ENCODE measurements at places on chromosomes 5 and 9.

DNA sequence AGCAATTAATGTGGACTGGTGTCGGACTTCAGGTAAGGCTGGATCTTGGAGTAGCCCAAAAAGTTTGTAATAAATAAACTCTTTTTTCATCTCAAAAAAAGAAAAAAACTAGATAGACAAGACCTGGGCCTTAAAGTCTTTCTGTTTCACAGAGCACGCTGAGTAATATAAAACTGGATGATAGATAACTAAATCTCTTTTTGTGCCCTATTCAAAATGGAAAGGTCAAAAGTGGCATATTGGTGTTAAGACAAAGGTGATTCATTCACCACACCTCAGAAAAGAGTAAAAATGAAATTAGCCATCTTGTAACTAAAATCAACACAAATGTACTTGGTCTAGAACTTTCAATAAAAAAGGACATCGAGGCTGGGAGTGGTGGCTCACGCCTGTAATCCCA, 30.3 kb upstream of the RFK start:
- DNase-seq = no peak

DNA sequence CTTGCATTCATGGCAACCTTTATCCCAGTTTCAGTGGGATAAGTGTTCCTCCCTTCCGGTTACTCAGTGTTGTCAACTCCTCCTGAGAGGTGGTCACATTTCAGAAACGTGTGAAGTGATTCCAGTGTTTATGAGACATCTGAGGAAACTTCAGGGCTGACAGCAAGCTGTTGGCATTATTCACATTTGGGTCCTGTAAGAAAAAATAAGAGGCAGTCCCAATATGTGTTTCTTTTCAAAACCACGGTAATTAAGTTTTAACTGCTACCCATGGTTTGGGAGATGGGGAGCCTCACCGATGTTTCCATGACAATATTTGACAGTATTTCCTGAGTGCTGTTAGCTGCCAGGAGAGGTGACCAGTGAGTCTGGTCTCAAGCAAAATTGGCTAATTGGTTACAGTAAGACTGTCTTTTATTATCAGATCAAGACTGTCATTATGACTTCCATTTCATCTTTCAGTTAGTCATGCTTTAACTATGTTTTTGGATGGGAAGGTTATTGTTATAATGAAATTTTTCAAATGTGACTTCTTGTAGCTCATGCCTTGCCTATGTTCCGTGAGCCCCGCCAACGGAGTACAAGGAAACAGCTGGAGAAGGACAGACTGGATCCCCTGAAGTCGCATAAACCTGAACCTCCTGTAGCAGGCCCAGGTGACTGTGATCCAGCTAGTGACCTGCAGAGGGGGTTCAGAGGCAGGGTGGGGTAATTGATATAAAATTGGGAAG, 115.3 kb downstream of the GDNF start:
- no peak for DNase-seq

DNA sequence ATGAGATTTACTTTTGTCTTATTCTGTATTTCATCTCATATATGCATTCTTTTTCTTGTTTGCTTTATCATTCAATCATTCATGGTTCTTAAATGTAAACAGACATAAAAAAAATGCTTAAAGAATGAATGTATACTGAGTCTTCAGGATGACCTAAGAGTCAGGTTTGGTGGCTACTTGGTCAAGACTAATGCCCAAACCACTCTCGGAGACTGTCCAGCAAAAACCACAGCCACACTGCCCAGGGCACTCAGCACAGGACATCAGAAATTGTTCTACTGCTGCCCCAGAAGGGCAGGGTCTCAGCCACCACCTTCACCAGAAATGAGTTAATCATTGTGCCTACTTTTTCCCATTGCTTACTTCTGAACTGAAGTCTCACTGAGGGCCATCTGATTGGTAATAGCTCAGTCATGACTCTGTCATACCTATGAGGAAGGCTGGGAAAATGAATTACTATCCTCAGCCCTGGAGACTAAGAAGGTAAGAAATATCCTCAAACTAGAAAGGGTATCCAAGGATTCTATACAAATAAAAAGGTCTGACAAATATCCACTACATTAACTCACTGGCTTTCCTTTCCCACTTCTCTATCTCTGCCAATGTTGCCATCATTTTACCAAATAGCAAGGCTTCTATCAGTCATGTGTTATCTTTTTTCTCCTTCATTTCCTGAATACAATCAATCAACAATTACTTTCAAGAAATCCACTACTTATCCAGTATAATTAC, 236.1 kb downstream of the CETN3 start:
- no peak for DNase-seq

- no peak for DNase-seq
Measured at GRCh38 chr5:64869419-64869818, 100.7 kb downstream of the CWC27 start.

DNA sequence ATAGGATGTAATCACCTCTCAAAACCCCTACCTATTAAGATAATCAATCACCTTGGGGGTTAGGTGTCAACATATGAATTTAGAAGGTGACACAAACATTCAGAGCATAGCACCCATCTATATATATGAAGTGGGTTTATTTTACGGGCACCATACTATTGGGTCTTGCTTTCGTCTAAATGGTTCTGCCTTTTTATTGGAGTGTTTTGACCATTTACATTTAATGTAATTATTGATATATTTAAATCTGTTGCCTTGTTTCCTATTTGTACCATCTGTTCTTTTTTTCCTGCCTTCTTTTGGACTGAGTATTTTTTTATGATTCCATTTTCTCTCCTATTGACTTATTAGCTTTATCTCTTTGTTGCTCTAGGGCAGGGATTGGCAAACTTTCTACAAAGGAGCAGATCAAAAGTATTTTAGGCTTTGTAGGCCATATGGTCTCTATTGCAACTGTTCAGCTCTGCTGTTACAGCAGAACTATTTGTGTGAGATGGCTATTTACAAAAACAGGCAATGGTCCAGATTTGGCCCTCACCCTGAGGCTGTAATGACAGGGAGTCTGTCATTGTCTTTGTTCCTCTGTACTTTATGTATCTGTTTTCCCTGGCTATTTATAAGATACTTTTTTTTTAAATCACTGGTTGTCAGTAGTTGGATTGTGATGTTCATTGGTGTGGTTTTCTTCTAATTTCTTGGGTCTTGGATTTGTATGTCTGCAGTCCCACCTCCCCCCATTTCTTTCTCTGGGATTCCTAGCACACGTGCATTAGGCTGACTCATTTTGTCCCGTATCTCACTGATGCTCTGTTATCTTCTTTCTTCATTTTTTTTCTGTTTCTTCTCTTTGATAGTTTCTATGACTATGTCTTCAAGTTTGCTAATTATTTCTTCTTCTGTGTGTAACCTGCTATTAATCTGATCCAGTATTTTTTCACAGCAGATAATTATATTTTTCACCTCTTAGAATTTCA, 127.1 kb downstream of the DAB2IP start:
- DNase-seq = no peak

DNA sequence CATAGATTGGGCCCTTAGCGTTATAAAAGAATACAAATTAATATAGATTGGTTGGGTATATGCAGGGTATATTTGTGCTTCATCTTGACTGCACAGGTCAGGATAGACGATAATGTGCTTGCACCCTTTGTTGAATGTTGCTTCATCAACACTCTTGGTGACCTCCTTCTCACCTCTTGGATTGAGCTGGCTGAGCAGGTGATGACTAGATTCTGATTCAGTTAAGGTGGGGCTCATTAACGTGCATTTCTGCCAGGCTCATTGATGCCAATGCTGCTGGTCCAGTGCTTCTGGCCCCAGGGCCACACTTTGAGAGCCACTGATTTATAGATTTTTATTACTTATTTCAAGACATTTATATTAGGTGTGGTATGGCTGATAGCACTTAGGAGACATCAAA, 27.7 kb downstream of the PCSK5 start:
- no peak for DNase-seq

GRCh38 chr5:53991942-53992341, 318.4 kb downstream of the ARL15 start:
- DNase-seq = no peak

GRCh38 chr9:106065579-106066214, 371.4 kb downstream of the TMEM38B start:
- no peak for DNase-seq

- no peak for DNase-seq
Measured at GRCh38 chr9:101035098-101035497, 6.6 kb downstream of the PLPPR1 start.

- no peak for DNase-seq
Measured at GRCh38 chr5:142506756-142507155, 179.1 kb downstream of the FGF1 start.

GRCh38 chr9:132099741-132100407, 20.2 kb upstream of the MED27 start:
- DNase-seq = no peak

DNA sequence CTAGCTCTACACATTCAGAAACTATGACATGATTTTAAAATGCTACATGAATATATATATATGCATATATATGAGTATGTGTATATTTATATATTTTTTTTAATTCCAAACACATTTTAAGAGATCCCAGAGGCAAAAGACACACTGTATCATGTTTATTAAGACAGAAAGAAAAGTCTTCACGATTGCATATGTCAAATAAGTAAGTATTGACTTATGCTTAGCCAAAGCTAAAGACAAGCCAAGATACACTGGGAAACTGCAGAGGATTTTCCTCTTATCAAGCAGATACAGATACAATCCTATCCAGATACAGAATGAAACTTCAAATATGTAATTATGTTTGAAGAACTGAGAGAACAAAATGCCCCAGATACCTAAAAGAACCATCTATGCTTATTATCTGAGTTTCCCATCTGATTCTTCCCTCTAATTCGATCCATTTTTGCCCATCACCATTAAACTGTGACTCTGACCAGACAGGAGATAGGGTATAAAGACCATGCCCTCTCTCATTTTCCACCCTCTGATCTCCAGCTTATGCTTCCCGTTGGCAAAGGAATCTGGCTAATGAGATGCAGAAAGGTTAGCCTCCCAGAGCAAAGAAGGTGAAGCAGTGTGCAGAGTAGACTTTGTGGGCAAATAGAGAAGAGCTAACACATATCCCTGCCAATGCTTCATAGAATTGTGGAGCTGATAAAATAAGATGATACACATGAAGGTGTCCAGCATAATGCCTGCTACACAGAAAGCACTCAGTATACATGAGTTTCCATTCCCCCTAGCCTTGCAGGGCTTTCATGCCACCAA, 131.0 kb upstream of the TARS1 start:
- no peak for DNase-seq

DNA sequence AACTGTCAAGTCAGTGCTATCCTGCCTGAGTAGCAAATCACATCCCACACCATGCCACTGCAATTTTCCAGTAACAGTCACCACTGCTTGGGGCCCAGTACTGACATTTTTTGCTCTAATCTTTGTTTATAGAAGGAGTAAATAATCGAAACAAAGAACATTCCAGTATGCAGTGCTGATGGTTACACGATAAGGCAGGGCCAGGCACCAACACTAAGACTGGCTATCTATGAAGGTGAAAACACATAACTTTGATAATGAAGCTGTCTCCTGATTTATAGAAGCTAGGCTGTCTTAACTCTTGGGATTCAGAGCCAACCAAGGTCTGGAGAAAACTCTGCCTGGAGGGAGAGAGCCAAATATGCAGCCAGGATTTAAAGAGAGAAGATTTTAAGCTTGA, 365.3 kb downstream of the BNC2 start:
- no peak for DNase-seq

GRCh38 chr5:35963381-35963843, 25.0 kb upstream of the CAPSL start:
- DNase-seq = no peak

DNA sequence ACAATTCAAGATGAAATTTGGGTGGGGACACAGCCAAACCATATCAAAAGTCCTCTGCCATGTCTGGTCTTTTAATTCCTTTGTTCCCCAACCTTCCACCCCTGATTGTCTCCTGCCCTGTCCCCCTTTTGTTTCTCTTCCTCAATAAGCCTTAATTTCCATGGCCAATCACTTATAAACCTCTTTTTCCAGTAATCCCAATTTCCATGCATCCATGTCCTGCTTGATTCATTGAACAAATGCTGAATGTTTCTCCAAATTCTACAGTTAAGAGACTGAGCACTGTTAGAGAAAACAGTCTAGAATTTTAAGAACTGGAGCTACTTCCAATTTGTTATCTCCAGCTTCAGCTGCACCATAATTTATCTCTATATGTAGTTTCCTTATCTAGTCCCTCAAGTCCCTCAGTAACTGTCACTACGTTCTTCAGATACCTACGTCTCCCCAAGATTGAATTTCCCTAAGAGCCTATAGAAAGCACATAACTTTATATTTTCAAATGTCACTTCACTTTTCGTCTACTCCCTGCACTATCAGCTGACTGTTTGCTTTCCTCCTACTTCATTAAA, 34.2 kb downstream of the TARS1 start:
- DNase-seq = no peak

DNA sequence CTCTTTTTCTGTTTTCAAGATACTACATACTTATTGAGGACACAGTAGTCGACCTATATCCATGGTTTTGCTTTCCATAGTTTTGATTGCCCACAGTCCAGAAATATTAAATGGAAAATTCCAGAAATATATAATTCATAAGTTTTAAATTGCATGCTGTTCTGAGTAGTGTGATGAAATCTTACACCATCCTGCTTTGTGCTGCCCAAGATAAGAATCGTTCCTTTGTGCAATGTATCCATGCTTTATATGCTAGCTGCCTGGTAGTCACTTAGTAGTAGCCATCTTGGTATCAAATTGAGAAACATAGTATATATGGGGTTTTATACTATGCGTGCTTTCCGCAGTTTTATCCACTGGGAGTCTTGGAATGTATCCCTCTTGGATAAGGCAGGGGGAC, 59.0 kb downstream of the CWC27 start:
- no peak for DNase-seq

All from stimulated activated naive CD4-positive, alpha-beta T cell treated with Interleukin-2 at 50 U/mL for 16 hours (primary cell).